ENCODE measurements at places on chromosomes 2 and 18.
A peak's percentile ranks its signal among the peaks of the same experiment; 100 is the strongest.

- no peak for DNase-seq
Observed at GRCh38 chr18:9417073-9417851, 58.1 kb upstream of the RALBP1 start.

- peak; percentile 55 for DNase-seq
Observed at GRCh38 chr2:54081574-54081973, 33.8 kb upstream of the ACYP2 start.

- no peak for DNase-seq
Observed at GRCh38 chr18:7711495-7711894, 144.4 kb downstream of the PTPRM start.

- DNase-seq: no peak
Observed at GRCh38 chr2:181948227-181948626, 37.4 kb upstream of the PPP1R1C start.

Measured in GM18507 (cell line).